ENCODE measurements at places on chromosomes 4 and X.

DNA sequence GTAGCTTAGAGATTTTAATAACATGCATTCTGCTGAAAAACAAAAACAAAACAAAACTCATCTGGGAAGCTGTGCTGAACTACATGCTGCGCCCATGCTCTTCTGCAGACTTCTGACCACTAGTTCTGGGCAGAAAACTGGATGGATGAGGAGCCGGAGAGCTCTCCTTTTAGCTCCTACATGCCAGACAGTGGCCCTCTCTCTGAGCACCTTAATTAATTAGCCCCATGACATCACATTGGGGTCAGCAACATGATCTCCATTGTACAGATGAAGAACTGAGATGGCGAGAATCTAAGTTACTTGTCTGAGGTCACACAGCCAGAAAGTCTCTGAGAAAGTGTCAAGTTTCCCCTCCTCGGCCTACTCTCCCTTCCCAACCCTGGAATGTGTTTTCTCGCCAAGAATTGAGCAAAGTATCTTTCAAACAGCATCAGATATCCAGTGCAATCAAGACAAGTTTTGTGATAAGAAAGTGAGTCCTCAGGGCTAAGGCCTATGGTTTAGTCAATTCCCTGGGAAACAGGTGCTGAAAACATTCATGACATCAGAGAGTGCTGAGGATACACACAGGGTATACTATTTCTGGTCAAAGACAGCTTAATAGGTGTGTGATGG is 21.6 kb downstream of the SCD5 start:
- DNase-seq: no peak

DNA sequence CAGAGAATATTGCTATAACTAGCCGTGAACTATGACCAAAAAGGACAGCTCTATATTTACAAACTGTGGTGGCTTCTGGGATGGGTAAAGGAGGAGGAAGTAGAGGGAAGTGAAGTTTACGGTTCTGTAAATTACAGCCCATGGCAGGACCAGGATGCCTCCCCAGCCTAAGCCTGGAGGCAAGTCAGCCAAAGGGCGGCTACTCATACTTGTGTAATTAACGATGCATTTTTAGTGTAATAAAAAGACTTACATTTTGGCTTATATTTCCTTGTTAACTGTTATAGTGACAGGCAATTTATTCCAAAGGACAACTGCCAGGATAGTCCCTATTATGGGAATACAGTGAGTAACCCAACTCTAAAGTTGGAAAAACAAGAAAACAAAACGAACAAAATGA is 139.9 kb upstream of the OTUD4 start:
- DNase-seq: peak; percentile 36

- peak; percentile 15 for DNase-seq
Measured at GRCh38 chr4:166594326-166594946, 639.9 kb downstream of the SPOCK3 start.

GRCh38 chr4:6329478-6330383 is 60.1 kb downstream of the WFS1 start:
- no peak for DNase-seq

DNA sequence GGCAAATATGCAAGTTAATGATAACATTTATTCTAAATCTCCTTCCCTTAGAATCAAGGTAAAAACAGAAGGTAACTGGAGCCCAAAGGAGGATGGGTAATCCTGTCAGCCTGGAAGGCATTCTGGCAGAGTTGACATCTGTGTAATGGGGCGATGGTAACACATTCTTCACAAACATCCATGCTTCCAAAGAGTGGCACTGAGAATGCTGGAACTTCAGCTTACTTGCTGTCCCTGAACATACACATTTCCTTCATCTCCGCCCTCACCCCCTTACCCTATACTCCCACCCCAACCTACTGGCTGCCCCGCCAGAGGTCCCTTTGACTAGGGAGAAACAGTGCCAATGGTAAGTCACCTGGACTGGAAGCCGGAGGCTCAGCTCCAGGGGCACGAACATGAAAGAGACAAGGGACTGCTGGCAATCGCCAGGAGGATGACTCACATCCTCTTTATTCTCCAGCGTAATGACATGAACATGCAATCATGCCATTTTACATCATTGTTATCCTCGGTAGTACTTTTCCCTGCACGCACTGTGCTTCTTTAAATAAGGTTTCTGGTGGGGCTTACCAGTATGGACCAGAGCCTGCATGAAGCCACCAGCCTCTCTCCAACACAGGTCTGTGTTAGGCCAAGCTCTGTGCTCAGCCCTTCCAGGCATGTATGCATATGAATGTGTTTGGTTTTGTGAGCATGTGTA is 694.2 kb upstream of the TENM3 start:
- peak; percentile 55 for DNase-seq

- no peak for DNase-seq
Measured at GRCh38 chr4:92060333-92060732, 243.4 kb upstream of the GRID2 start.

DNA sequence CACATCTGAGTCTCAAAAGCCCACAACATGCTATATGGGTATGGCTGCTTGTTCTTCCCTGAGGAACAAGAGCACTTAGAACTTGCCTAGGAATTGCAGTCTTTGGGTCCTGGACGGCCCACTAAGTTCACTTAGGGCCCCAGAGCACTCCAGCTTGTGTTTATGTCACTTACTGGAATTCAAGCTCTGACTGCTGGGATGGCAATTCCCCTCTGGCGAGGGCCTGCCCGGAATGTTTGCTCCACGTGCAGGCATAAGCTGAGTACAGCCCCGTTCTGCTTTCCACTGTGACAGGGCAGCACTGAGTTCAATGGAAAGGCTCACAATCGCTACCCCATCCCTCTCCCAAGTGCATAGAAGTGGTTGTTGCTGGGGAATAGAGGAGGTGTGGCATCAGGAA is 25.9 kb upstream of the RASSF6 start:
- DNase-seq: no peak

DNA sequence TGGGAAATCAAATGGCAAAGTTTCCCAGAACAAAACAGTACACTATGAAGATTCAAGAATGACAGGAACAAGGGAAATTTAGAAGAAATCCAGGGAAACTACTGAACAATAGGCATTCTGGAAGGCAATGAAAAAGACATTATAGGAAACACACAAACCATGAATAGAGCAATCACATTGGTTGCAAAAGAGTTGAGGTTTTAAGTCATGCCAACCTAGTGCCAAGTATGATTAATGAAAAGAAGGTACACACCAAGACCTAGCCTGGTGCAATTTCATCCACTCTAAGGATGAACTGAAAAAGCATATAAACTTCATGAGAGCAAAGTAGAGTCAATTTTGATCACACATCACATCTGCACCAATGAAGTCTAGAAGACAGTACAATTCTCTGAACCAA is 326.9 kb downstream of the PDHA2 start:
- DNase-seq: no peak

DNA sequence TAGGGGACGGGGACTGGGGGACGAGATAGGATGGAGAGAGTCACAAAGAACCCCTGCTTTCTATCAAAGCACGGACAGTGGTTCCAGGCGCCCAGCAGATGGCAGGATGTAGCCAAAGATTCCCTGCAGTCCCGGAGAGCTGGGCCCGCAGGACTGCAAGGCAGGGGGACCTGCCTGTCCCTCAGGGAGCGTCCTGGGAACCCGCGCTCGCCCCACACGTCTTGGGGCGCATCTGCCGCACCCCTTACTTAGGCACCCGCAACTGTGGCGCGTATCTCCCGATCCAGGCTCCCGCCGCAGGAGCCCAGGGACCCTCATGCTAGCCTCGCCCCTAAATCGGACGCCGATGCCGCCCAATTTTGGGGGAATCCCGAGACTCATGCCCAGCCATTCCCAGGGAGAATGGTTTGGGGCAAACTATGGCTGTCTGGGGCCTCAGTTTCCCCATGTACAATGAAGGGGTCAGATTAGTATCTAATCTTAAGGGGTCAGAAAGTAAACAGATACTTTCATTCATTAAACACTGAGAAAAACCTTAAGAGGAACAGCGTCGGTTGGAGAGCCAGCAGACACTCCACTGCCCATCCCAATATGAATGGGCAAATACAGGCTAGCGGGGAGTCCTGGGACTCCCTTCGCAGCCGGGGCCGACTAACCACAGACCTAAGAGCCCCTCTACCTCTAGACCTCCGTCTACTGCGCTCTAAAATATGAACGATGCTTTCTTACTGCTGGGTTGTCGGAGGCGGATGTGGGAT is 581 bp upstream of the STK32B start:
- DNase-seq: peak; percentile 49

- DNase-seq: no peak
Measured at GRCh38 chr4:10731690-10732089, 47.1 kb upstream of the CLNK start.

DNA sequence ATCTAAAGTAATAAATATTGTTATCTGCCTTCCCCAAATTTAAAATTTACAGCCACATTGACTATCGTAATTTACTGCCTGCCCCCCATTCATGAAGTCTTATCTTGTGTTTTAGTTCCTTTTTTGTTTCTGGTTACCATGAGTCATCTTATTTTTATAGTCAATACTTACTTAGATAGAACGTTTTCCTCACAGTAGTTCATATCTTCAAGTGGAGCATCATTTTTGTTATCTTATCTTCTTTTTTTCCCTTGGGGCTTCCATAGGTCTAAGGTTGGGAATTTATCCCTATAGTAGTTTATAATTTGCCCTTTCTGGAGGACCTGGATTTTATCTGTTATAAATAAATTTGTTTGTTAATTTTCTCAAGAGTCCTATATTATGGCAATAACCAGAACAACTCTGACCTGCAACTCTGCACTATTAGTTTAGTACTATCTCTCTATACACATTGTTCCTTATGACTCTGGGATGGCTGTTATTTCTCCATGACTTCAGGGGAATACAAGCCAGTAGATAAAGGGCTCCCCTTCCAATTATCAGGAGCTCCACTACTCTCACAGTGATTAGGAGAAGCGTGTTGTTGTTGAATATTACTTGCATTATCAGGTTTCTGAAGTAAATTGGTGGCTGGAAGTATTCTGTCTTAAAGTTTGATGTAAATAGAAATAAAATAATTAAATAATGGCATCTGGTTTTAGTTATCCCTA is 330.6 kb downstream of the GALNTL6 start:
- DNase-seq: no peak

DNA sequence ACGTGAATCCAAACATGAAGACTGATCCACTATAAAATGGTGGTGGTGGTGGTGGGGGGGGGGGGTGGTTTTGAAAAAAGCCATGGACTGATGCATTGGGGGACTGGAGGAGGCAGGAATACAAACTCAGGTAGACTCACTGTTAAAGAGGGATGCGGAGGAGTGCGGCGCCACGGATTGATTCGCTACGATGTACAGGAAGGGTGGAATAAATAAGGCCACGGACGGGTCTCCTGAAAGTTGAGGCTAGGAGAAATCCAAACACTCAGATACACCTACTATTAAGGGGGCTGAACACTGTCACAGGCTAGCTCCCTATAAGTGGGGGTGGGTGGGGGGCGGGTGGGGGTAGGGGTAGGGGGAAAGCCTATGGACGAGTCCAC is 591 bp downstream of the ELK1 start:
- no peak for DNase-seq

- DNase-seq: no peak
Measured at GRCh38 chr4:23720556-23720955, 169.3 kb downstream of the PPARGC1A start.

DNA sequence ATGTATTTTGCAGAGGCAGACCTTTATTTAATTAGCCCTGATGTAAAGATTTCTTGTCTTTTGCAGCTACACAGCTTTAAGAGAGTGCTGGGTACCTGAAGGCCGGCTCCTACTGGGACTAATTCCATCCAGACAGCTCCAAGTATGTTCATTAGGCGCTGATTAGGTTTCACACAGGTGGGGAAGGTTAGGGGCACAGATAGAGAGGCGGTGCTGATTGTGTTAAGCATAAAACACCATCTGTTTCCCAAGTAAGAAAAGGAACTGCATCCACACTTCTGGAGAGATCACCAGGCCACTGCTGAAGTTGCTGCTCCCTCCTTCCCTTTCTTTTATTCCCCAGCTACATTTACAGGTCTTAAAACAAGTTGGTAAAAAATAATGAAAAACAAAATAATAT is 349.5 kb downstream of the ZIC3 start:
- DNase-seq: no peak

- peak; percentile 49 for DNase-seq
Measured at GRCh38 chr4:10033191-10033881, 12.0 kb upstream of the SLC2A9 start.

DNA sequence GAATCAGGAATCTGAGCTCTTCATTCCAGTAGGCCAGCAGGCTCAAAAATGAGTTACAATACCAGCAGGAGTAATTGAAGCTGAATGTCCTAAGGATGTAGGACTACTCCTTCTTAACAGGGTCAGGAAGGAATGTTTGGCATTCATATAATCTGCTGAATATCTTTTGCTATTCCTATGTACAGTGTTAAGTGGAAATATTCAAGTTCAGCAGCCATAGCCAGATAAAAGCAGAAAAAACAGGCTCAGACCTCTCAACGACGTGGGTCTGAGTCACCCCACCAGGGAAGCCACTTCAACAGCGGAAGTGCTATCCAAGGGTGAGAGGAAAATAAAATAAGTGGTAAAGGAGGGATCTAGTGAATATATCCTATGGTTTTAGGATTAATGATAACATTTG is 577.0 kb downstream of the SPOCK3 start:
- no peak for DNase-seq

GRCh38 chr4:125389713-125390112 is 75.0 kb downstream of the FAT4 start:
- peak; percentile 95 for DNase-seq

GRCh38 chr4:159266981-159267868 is 164.3 kb downstream of the RAPGEF2 start:
- no peak for DNase-seq

- DNase-seq: peak; percentile 80
Measured at GRCh38 chr4:185305979-185306442, 89.7 kb downstream of the LRP2BP start.

- no peak for DNase-seq
Measured at GRCh38 chr4:167119392-167119791, 114.9 kb downstream of the SPOCK3 start.

GRCh38 chrX:15679246-15679645 is 14.6 kb upstream of the CLTRN start:
- no peak for DNase-seq

GRCh38 chr4:112973750-112974251 is 75.7 kb upstream of the ANK2 start:
- peak; percentile 8 for DNase-seq

DNA sequence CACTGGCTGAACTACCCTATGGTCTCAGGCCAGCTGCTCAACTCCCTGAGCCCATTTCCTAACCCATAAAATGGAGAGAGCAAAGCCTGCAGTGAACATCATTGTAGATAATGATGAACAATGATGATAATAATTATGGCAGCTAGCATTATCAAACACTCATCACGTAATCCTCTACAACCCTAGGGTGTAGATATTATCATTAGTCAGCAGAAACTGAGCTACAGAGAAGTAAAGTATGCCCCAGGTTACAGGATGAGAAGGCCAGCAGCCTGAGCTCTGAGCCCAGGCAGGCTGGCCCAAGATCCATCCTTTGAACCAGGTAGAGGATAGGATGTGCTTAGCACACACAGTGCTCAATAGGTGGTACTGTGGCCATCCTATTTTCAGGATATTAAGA is 43.2 kb downstream of the REELD1 start:
- no peak for DNase-seq

Data from fibroblast of skin of left quadriceps (primary cell).